ENCODE measurements at places on chromosomes 5 and 9.
A peak's percentile ranks its signal among the peaks of the same experiment; 100 is the strongest.

GRCh38 chr5:71809446-71809845, 90.4 kb downstream of the CARTPT start:
- DNase-seq = no peak

- DNase-seq = no peak
These were observed 47.1 kb downstream of the THBS4 start for GRCh38 chr5:80082281-80082680.

GRCh38 chr5:179421144-179421901, 76.1 kb upstream of the ADAMTS2 start:
- no peak for DNase-seq

- no peak for DNase-seq
These were observed 164.8 kb downstream of the EPB41L4A start for GRCh38 chr5:112254303-112254702.

DNA sequence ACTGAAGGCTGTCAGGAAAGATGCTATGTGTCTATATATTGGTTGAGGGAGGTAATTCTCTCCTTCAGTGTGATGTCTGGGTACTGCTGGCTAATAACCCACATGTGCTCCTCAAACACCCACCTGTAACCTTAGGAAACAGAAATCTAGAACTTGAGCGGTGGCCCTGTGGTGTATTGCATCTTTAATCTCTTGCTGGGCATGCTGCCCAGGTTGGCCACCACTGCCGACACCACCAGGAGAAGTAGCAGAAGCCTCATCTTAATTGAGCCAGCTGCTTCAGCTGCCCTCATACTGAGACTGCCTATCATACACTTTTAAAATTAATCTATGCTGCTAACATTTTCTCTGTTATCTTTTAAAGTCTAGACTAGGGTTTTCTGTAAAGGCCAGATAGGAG, 103.5 kb upstream of the C5orf63 start:
- DNase-seq = no peak

- DNase-seq = peak; percentile 14
These were observed 15.1 kb downstream of the IFNA1 start for GRCh38 chr9:21455320-21455719.

GRCh38 chr5:60779466-60779865, 64.6 kb downstream of the ELOVL7 start:
- no peak for DNase-seq

GRCh38 chr9:109301012-109301411, 19.8 kb downstream of the EPB41L4B start:
- no peak for DNase-seq

GRCh38 chr9:136963341-136963740, 11.3 kb downstream of the LCN12 start:
- no peak for DNase-seq

DNA sequence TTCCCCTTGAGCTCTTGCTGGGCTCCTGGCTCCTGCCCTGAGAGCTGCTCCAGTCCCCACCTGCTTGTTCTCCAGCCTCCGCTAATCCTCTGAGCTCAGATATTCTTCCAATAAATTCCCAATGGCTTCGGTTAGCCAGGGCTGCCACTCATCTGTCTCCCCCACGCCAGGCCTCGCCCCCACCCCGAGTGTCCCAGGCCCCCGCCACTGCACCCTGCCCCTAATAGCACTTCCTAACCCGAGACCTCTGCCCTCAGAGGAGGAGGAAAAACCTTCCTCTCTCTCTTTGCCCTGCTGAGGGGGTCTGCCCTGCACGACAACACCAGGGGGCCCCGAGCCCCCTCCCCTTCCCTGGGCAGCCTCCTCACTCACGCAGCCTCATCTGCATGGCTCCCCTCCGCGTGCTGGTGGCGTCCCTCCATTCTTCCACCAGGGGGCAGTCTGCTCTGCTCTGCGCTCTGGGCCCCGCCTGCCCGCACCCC, 5.4 kb upstream of the LCN15 start:
- DNase-seq = no peak

GRCh38 chr5:126801992-126802294, 25.0 kb downstream of the LMNB1 start:
- DNase-seq = no peak

- peak; percentile 29 for DNase-seq
These were observed 61.3 kb upstream of the MEGF10 start for GRCh38 chr5:127229185-127229889.

DNA sequence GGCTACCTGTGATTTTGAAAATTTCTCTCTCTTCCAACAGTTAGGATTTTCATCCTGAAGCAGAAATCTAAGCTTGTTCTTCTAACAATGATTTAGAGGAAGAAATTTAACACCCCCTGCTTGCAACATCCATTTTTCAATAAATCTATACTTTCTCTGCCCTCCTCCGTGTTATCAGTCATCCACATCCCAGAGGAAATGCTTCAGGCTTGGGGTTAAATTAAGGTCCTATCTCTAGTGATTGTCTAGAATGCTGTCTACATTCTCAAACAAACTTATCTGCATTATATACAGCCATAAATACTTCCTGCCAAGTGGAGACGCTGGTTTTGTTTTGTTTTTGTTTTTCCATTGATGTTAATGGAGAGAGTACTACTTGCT, 371.0 kb downstream of the CSNK1G3 start:
- DNase-seq = no peak

DNA sequence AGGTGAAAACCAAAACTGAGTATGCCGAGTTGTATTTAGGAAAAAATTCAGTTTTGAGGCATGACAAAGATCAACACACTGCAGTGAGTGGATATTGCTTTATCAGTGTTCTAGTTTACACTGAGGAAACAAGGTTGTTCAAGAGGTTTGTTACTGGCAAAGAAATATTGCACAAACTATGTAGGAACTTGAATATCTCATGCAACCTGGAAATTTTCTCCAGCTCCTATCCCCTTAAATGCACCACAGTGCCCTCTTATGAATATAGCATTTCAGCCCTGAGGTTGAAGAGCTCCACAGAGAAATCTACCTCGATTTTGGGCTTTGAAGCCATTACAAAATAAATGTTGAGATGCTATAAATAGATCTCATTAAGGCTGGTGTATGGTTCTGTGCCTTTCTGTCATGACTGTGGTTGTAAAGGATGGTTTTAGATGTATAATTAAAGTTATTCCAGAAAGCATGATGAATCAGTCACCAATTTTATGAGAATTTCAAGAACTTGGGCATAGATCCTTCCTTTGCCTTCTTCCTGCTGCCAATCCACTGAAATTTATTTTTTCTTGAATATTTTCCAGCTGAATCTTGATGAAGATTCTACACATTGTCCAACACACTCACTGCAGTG, 159.3 kb downstream of the SPATA31D1 start:
- DNase-seq = no peak

- no peak for DNase-seq
These were observed 8.3 kb downstream of the HDHD3 start for GRCh38 chr9:113368348-113368981.

GRCh38 chr5:122896598-122897282, 51.3 kb downstream of the SNX24 start:
- DNase-seq = peak; percentile 52

DNA sequence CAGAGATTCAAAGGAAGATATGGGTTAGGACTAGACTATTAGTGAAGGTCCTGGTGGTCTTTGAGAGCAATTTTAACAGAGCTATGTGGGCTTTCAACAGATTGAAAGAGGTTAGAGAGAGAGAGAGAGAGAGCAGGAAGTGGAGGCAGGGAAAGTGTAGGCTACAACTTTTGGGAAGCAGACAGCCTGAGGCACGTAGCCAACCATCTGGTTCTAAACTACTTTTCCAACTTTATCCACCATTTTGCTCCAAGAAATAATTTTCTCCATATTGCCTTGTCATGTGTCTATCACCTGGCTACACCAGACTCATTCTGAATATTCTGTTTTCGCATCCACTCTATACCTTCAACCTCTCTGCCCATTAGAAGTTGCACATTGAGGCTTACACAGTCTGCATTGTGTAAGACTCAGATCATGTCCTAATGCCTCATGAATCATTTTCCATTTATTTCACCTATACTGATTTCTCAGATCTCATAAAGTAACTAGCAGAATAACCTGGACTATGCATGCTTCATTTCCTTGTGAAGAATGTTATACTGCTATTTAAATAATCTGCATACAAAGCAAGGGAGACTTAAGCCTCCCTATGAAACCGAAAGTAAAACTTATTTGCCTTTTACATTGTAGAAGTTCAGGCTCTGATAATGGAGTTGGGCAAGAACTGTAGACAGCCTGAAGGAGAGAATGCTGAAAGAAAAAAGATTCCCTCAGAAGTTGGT, 235.6 kb downstream of the ELAVL2 start:
- DNase-seq = no peak

- DNase-seq = no peak
These were observed 28.1 kb upstream of the SYNPO start for GRCh38 chr5:150612405-150612804.

DNA sequence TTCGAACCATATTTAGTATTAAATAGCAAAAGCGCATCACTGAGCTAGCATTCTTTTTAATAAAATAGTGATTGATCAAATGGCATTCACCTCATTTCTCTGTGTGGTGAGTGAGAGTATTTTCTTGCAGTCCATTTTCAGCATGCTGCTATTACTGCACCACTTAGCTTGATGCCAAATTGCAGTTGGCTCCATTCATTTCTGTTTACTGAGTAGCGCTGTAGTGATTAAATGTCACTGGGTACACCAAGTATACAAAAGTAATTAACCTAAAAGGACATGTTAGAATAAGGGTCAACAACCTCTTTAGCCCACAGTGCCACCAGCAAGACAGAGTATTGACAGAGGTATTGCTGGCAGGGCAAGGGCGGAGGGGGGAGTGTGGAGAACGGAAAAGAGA, 122.0 kb downstream of the TLE4 start:
- DNase-seq = no peak

DNA sequence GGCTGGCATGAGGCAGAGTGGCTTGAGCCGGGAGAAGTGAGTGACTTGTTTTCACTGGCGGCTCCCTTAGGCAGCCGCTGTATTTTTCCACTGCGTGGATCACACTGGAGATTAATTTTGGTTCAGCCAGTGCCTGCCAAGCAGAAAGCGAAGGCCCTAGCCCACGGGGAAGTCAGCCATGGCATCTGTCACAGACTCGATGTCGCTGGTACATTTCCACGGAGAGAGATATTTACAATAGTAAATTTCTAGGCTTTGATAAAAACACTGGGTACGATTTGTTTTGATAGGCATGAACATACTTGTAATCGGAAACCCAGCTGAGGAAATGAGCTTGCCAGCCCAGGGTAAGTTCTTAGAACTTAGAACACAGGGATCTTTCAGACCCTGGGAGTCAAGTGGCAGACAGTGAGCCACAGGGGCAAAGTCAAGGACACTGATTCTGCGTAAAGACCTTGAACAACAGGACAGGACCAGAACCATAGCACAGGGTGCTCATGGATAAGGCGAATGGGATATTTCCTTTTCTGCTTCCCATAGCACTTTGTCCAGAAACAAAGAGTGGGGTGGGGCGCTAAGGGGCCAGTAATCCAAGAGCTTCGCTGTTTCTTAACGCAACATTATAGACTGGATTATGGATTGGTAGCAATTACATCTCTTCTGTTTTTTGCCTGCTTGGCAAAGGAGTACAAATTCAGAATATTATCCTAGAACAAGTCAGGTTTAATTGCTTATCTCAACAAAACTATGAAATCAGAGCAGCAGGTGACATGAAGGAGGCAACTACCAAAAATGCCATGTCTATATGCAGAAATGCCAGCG, 4.5 kb downstream of the DUSP1 start:
- peak; percentile 63 for DNase-seq

DNA sequence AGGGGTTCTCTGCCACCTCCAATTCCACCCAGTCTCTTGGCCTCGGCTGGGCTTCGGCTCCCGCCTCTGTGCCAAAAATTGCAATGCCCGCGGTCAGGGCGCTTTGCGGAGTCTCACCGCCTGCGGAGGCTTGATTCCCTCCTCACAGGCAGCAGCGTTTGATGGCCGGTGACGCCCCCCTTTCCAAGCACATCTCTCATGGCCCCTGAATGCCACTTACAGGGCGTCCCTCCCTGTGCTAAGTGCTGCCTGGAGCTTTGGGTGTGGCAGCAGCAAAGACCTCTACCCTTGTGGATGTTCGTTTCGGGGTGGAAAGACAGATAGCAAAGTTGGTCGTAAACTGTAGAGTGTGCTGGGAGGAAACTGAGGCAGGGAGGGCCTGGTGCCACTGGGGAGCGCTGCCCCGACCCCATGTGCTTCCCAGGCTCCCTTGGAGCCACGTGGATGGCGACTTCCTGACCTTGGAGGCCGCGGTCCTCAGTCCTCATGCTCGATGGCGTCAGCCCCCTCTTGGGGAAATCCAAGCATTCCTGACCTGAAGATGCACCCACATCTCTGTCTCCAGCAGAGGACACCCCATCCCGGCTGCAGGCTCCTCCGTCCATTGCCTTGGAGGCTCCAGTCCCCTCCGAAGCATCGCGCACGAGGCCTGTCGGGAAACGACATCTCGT, 249.2 kb upstream of the IRX4 start:
- no peak for DNase-seq

- no peak for DNase-seq
These were observed 281.0 kb upstream of the TNC start for GRCh38 chr9:115398996-115399395.

- DNase-seq = no peak
These were observed 276.3 kb downstream of the PSAT1 start for GRCh38 chr9:78573205-78573604.

DNA sequence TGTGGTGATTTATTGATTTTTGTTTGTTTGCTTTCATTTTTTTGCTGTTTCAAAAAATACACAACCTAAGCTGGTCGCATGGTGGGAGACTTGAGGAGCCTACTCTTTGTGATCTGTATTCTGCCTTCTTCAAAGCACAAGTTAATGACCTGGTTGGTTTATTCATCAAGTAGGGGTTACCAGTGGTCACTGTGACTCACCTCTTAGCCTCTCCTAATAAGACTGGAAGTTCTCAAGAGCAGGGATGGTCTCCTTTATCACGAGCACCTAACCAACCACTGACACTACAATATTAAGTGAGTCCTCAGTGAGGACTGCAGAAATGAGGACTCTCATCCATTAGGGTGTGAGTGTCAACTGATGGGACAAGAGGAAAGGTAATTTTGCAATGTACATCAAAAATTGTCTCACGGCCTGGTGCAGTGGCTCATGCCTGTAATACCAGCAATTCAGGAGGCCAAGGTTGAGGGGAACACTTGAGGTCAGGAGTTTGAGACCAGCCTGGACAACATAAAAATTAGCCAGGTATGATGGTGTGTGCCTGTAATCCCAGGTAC, 13.6 kb upstream of the MTMR12 start:
- no peak for DNase-seq

DNA sequence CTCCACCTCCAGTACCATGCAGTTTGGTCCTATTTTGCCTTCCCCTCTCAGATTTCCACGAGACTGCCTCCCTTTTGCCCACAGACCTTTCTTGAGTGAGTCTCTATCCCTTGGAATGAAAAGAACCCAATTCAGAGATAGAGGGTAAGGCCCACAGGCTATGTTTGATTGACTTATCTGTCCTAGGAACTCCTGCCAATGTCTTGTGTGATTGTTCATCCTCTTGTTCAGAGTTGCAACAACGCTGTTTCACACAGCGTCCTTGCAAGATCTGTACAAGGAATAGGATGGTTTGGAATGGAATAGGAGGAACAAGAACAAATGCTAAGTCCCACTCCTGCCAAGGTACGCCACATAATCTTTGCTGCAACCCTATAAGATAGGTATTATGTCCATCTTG, 142.2 kb upstream of the ABCA1 start:
- no peak for DNase-seq

All from hippocampal formation (tissue), 2 donors.